M059J (cell line): ENCODE measurements at places on chromosomes 5 and 9. TPM values are rescaled to one million over a fixed set of nuclear protein-coding genes. Genes with fewer than 3 reads are reported as not detected.

Gene DPYSL3
- 70.7 and 88.2 TPM in 2 replicates for total RNA-seq

Gene IL4
- not detected in 2 replicates for total RNA-seq

Gene CAPSL
- total RNA-seq: 0.37 and 0.62 TPM in 2 replicates

Gene DAB2
- 31.7 and 45.9 TPM in 2 replicates for total RNA-seq

Gene FAM114A2
- total RNA-seq: 13.5 and 23.0 TPM in 2 replicates

Gene EEIG1
- 4.3 and 35.5 TPM in 2 replicates for total RNA-seq

Gene ANKRD34B
- total RNA-seq: not detected in 2 replicates

Gene NPDC1
- total RNA-seq: 8.2 and 10.7 TPM in 2 replicates
